Activated T-helper 1 cell treated with anti-CD3 and anti-CD28 coated beads, Interleukin-2, amount 50 U/mL, for 16 hours (primary cell): ENCODE measurements at places on chromosomes 11 and 22.

DNA sequence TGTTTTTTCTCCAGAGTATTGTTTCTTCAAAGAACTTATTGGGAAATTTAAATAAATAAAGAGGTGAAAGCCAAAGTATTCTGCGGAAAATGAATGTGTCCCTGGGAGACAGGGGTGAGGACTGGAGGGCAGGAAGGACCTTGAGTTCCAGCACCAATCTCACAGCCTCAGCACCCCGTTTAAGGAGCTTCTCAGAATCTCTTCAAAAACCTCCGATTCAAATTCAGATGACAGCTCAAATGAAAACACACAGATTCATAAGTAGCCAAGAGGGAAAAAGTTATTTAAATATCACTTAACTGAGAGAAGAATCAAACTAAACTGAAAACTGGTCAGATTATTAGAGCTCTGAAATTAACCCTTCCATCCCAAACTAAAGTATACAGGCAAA lies 12.5 kb downstream of the MTMR2 start:
- no peak for DNase-seq

DNA sequence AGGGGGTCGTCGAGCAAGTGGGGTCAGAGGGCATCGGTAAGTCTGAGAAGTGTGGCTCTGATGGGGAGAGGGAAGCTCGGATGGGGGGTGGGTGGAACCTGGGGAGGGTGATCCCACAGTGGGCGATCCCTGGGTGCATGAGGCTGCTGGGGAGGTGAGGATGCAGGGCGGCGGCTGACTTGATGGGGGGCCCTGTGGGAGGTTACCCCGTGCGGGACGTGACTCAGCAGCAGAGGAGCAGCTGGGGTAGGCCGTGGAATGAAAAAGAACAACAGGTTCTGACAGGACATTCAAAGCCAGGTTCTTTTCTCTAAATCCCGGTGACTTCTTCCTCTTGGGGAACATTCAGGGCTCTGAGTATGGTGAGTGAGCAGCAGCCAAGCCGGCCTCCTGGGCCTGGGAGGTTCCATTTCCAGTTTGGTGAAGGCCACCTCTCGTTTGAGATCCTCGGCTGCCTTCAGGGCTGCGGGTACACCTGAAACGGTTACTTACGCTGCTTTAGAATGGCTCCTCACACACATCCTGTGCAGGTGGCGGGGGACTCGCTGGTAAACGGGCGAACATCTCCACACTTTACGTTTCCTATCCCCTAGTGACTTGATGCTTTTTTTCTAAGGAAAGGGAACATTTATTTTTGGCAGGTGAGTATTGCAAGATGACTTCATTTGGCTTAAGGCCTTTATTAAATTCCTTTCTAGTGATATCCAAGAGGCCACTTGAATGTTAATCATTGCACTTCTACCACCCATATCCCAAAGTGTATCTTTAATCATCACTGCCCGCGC lies 278.2 kb downstream of the TBC1D22A start:
- no peak for DNase-seq

DNA sequence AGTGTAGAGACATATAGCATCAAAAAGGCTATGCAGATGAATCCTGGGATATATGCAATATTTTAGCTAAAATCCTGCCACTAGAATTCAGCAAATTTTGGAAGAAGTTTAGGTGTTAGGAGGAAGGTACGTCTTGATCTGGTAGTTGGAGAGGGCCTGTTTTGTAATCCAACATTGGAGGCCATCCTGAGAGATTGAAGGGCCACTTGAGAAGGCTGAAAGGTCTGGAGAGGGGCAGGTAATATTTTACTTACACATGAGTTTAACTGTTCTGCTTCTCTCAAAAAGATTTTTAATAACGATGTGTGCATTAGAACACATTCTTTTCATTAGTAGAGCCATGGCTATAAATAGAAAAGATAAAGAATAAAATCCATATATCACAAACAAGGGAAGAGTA lies 422.1 kb downstream of the RAB38 start:
- no peak for DNase-seq

- no peak for DNase-seq
Observed at GRCh38 chr22:28142361-28142961, 223.4 kb upstream of the PITPNB start.
